ENCODE measurements at places on chromosomes 5 and 9.

DNA sequence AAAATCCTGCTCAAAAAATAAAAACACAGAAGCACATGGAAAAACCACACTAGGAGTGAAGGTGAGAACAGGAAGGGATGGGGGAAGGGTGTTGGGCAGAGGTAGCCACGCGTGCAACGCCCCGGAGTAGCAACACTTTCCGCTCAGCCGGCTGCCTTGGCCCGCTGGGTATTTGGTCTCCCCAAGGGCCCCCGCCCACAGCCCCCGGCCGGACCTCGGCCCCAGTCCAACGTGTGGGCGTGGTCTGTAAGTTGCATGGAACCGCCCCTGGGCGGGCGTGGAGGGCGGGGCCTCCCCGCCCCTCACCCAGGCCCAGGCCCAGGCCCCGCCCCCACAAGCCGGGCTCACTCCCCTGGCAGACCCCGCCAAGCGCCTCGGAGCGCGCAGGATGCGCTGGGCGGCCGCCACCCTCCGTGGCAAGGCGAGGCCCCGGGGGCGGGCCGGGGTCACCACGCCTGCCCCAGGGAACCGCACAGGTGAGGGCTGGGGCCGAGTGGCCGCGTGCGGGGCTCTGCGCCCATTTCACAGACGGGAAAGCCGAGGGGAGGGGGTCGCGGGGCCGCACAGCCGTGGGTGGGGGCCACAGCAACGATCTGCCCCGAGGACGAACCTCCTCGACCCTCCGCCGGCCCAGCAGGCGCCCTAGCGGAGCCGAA is at the start of gene SUSD3:
TSS of gene SUSD3 (plus strand) at position 347 of the 656 bp plus-strand sequence. CDS start at position 389, 42 bp downstream.
- DNase-seq: peak; percentile 67

DNA sequence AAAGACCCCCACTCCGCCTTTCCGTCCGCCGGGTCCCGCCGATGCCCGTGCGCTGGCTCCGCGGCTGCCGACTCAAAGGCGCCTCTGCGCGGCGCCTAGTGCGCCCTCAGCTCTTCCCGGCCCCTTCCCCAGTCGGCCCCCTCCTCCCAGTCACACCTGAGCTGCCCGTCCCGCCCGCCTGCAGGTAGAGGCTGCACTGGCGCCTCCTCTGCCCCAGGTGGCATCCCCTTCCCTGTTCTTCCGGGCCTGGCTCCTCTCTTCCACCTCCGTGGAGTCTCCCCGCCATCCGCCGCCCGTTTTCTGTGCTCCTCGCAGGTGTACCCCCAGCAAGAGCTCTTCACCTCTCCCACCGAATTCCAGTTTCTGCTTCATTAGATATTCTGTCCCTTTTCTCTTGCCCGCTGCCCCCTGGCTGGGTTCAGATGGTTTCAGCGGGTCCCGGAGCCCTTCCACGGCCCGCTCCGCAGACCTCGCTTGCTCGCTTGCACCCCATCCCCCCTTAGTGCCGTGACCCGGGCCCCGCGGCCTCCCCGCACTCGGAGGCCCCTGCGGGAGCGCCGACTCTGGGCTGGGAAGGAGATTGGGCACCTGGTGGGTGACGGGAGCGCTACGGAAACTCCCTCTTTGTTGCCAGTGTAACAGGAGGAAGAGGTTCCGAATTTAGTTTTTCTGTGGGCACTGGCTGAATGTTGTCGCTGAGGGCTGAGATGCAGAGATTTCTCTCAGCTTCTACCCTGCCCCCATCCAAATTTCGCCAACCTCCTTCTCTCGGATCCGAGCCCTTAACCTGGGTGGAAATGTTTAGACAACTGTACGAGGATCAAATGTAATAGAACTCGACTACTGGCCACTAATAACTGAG is 809 bp downstream of the SLC44A1 start:
- DNase-seq: peak; percentile 2

- no peak for DNase-seq
These were observed 61.4 kb downstream of the ARHGEF28 start for GRCh38 chr5:73687357-73687756.

DNA sequence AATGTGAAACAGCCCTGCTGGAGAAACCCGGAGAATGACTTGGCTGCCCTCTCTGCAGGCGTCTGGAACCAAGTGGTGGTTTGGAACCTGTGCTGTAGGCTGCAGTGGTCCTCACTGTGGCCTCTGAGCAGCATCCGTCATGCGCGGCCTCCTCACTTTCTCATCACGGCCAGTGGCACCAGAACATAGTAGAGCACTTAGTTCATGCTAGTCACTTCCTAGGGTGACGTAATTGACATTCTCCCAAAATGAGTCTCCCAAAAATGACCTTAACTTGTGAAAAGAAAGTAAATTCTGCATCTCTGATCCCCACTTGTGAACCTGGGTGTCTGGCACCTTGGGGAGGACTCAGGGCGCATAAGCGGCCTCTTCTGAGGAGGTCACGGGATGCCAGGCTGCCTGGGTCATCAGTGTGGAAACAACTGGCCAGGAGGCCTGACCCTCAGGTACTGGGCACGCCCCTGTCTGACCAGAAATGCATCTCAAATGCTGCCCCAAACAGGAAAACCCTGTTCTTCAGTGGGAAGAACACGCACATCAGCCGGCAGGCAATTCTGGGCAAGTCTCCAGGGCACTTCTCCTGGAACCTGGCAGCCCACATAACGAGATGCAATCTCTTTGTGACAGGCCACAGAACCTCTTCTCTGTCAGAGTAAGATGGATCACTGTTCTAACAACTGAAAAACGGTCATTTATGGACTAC is 36.6 kb upstream of the SPTLC1 start:
- no peak for DNase-seq

DNA sequence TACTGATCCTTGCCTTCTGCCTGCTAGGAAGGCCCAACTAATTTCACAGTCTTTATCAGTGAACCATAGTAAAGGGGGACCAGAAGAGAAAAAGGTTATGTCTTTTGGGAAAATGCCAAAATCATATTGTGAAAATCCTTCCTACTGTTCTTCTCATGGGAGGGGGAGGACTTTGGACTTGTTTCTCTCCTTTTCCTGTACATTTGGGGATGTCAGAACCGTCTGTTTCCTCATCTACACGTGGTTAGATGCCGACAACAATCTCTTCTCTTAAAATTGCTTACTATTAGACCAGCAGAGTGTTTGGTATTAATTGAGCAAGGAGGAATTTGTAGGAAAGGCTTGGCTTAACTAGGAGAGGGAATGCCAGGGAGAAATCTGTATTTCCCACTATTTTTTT is 77.2 kb downstream of the TMC1 start:
- DNase-seq: no peak

GRCh38 chr5:74951865-74952264 is 85.7 kb upstream of the FAM169A start:
- no peak for DNase-seq

DNA sequence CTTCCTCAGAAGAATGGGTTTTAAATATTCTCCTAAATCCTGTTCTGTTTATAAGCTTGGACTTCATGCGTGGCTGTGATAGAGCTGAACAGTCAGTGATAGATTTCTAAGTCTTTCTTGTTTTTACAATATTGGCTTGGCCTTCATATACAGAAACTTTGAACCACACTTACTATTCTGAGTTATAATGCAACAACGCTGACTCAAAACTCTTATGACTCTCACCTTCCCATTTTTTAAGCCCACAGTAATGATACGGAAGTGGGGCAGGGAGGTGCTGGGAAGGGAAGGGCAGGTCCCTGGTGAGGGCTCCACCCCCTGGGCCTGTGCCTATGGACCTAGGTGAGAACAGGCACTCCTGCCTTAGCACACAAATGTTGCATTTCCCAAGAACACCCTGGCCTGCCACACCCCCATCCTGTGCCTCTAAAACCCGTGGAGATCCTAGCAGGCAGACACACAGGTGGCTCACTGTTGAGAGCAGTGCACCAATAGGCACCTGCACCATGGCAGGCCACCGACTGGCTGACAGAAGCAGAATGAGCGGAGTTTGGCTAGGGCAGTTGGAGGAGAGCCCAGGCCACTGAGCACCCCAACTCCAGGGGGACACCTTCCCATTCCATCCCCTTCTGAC is 376.7 kb downstream of the GABRG2 start:
- no peak for DNase-seq

GRCh38 chr5:79759436-79759835 is 69.8 kb downstream of the CMYA5 start:
- no peak for DNase-seq

DNA sequence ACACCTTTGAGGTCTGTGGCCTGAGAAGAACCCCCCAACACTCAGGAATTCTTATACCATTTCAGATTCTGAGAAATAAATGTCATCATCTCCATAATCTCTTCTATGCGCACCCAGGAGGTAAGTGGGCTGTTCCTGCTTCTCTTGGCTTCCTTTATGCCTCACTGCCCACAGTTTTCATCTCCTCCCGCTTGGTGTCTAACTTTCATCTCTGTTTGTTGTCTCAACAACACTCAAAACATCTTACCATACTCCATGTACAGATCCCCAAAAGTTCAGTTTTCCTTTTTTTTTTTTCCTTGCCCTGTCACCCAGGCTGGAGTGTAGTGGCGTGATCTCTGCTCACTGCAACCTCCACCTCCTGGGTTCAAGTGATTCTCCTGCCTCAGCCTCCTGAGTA is 170.2 kb upstream of the FREM1 start:
- no peak for DNase-seq

- DNase-seq: no peak
These were observed 197.2 kb downstream of the PARP8 start for GRCh38 chr5:50863534-50864170.

- no peak for DNase-seq
These were observed 44.6 kb downstream of the BTNL9 start for GRCh38 chr5:181084621-181085195.

- no peak for DNase-seq
These were observed 54.8 kb upstream of the COL15A1 start for GRCh38 chr9:98888801-98889421.

DNA sequence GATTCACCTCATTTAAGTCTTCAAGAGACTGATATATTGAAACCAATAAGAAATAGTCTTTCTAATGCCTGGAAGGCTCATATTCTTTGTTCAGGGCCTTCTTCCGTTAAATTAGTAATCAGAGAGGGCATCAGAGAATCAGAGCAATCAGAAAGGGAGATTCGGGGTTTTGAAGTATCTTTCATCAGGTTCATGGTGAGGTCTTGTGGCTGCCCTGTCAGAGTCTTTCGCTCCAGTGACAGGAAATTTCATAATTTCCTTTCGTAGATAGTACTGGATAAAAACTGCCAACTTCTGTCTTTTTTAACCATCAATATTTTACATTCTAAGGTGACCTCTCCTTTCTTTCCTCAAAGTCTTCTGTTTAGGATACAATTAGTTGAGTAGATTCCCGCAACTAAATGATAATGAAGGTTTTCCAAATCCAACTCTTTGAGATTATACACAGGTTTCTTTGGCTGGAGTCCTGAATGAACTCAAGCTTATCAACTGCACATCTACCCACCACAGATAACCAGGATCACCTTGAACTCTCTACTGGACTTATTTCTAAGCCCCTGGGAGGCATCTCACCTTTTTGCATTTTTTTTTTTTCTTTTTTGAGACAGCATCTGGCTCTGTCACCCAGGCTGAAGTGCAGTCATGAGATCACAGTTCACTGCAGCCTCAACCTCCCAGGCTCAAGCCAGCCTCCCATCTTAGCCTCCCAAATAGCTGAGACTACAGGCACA is 5.5 kb downstream of the IL31RA start:
- no peak for DNase-seq

- DNase-seq: no peak
These were observed 12.2 kb downstream of the DNLZ start for GRCh38 chr9:136351252-136351800.

GRCh38 chr9:71120501-71121247 is 747 bp downstream of the TRPM3 start:
- no peak for DNase-seq

DNA sequence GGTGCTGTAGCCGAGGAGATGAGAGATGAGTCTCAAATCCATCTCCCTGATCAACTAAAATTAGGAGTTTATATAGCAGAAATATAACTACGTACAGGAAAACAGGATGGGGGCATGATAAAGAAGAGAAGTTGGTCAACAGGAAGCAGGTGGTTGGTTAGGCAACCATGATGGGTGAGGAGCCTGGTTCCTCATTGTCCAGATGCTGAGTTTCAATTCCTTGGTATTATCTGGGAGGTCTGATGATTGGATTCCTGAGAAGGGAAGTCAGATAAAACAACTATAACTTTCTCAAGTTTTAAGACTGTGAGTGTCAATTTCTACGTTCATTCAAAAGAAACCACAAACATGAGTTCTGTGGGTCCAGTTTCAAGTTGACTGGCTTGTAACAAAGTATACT is 323.9 kb downstream of the MTRR start:
- DNase-seq: no peak

DNA sequence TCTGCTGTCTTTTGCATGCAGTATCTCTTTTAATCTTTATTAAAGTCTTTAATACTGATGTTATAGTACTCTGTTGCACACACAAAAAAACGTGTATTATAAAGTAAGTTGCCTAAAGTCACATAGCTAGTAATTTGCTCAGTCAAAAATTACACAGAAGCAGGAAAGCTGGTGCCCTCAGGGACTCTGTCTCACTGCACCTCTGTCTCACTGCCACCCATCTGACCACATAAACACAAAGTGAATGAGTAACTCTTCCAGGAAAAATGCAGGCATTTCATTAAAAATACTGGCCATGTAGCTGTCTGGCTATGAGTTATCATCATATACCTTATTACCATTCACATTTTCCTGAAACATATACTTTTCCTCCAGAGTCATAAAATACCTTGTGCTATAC is 591.7 kb downstream of the CSNK1G3 start:
- no peak for DNase-seq

GRCh38 chr5:67170767-67171166 is 25.8 kb downstream of the CD180 start:
- no peak for DNase-seq

DNA sequence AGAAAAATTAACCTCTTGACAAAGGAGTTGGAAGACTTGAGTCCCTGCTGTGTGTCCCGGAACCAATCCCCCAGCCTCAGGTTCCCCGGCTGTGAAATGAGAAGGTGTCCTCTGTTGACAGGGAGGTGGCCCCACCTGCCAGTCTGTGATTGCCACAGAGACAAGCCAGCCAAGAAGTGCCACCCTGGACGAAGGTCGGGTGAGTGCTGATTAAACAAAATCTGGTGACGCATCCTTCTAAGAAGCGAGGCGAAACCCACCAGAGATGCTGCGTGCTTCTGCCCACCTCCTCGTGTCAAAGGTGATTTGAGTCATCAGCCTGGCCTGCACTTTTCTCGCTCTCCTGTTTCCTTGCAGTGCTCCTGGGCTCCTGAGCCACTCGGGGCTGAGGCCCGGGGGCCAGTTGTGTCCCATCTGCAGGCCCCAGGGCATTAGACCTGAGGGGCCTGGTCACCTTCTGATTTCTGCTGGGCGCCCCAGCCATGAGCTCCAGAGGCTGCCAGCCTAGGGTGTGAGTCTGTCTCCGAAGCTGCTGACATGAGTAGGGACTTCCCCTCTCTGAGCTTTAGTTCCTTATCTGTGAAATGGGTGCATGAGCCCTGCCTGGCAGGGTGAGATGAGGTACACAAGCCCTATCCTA is 28.7 kb downstream of the NEK6 start:
- peak; percentile 38 for DNase-seq

- no peak for DNase-seq
These were observed 21.5 kb upstream of the WHRN start for GRCh38 chr9:114526807-114527206.

GRCh38 chr5:78706381-78706780 is 57.8 kb upstream of the LHFPL2 start:
- DNase-seq: no peak

GRCh38 chr9:111812337-111812736 is 17.6 kb upstream of the SHOC1 start:
- no peak for DNase-seq

GRCh38 chr5:80191991-80192398 is 63.9 kb downstream of the SERINC5 start:
- DNase-seq: no peak

- DNase-seq: no peak
These were observed 20.1 kb upstream of the CFAP157 start for GRCh38 chr9:127686461-127687393.
